ENCODE measurements at places on chromosomes 5 and 9.

- no peak for DNase-seq
Measured at GRCh38 chr9:33878691-33879366, 61.9 kb downstream of the UBE2R2 start.

GRCh38 chr5:172835290-172835993 is 1.4 kb downstream of the ERGIC1 start:
- DNase-seq: no peak

GRCh38 chr9:69139596-69139995 is 34.5 kb upstream of the TJP2 start:
- DNase-seq: no peak

DNA sequence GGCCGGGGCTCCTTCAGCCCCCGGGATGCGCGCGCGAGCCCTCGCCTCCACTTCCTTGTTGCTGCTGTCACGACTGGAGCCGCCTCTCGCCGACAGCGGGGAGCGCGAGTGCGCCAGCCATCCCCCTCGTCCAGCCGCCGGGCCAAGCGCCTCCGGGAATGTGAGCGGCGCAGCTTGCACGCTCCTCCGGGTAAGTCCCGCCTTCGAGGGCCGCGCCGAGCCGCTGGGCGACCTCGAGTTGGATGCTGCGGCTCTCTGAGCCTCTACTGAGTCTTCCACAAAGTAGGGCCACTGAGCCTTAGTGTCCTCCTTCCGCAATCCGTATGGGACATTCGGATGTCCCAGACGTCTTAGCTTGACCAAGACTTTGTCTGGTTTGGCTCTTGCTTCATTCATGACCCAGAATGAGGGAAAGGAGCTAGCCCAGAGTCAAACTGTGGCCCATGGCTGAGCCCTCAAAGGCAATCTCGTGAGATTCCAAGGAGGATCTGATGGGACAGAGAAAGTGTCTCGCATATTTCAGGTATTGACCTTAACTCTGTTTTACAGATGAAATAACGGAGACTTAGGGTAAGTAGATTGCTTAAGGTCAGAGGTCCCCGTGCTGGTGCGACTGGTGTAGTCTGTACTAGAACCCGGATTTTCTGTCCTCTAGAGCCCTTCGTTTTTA is 586 bp downstream of the HMGXB3 start:
- DNase-seq: no peak

GRCh38 chr5:134088994-134089560 is 25.4 kb upstream of the TCF7 start:
- no peak for DNase-seq

DNA sequence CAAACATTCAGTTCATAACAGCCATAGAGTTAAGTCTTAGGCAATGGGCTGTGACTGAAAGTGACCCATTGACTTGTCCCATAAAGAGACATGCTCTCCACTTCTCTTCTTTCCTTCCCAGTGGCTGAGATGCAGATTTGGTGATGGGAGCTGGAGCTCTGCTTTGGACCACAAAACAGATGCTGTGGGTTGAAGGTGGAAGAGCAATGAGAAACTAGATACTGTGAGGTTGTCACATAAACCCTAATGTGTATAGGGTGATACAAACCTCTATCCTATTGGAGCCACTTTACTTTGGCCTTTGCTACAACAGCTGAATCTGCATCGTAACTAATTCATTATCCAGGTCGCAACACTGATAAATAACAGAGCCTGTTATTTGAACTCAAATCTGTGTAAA is 192.0 kb downstream of the TTC39B start:
- DNase-seq: no peak

- no peak for DNase-seq
Measured at GRCh38 chr5:101418713-101419118, 515.6 kb upstream of the ST8SIA4 start.

- no peak for DNase-seq
Measured at GRCh38 chr5:154923441-154924430, 14.3 kb downstream of the GEMIN5 start.

DNA sequence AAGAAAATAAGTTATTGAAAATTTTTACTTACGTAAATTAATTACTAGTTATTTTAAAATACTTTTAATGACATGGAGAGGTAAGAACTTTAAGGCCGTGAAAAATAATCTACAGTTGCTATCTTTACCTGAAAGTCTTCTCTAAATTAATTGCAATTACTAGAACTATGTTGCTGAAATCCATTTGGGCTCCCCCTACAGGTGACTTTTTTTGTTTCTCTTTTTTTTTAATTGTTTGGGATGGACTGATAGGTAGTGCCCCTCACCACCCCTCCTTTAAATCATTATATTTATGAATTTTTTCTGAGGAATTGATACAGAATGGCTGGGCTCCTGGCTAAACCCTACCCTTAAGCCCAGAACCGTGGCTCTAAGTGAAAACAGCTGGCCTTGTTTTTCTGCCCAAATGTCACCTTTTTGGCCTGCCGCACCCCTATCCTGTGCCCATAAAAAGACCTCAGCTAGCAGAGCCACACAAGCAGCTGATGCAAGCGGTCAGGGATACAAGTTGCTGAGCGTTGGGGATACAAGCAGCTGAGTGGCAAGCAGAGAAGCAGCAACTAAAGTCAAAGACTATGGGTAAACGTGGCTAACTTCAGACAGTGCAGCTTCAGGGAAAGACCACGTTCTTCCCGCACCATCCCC is 315.2 kb upstream of the ACO1 start:
- DNase-seq: no peak
